ENCODE measurements at places on chromosomes 6 and 20. TPM values are rescaled to one million over a fixed set of nuclear protein-coding genes. Genes with fewer than 3 reads are reported as not detected.

The RSPO3 gene
- total RNA-seq = not detected

The SYCP2L gene
- 2.4 TPM for total RNA-seq

The SSTR4 gene
- not detected for total RNA-seq

The PRICKLE4 gene
- 1.1 TPM for total RNA-seq

The BACH2 gene
- 0.68 TPM for total RNA-seq

The ALDH8A1 gene
- total RNA-seq = 0.36 TPM

The SLC35D3 gene
- not detected for total RNA-seq

The CST2 gene
- not detected for total RNA-seq

The PAK5 gene
- total RNA-seq = not detected

The HFE gene
- total RNA-seq = 1.4 TPM

The MATN4 gene
- 0.14 TPM for total RNA-seq

The TNF gene
- 0.07 TPM for total RNA-seq

Measured in nasal cavity respiratory epithelium epithelial cell of viscerocranial mucosa (primary cell).